Left renal pelvis (tissue), 4 donors: ENCODE measurements at places on chromosomes 4 and X.
A peak's percentile ranks its signal among the peaks of the same experiment; 100 is the strongest.

- no peak for DNase-seq
These were observed 158.0 kb downstream of the ARAP2 start for GRCh38 chr4:36086261-36086786.

- no peak for DNase-seq
These were observed 37.3 kb downstream of the AFF2 start for GRCh38 chrX:148537556-148538182.

DNA sequence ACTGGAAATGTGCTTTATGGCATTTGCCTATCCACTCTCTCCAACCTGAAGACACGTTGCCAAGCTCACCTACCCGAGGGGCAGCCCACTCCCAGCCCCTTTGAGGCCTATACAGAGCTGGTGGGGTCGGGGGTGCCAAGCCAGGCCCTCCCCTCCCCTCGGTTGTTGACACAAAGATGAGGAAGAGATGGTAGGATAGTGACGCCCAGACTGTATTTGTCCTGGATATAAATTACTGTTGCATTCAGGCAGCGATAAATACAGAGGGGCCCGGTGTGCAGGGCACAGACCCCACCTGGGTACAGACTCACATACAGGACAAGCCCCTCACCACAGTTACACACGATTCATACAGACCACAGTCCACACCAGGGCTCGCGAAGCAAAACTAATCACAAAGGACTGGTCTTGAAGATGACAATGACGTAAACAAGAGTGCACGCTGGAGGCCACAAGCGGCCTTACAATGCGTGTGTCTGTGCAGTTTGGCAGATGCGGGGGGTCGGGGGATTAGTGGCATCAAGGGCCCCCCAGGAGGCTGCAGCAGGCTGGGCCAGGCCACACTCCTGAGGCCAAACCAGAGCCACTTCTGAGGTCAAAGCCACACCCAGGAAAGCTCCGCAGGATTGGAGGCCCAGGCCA lies 14.6 kb downstream of the DGKQ start:
- no peak for DNase-seq

DNA sequence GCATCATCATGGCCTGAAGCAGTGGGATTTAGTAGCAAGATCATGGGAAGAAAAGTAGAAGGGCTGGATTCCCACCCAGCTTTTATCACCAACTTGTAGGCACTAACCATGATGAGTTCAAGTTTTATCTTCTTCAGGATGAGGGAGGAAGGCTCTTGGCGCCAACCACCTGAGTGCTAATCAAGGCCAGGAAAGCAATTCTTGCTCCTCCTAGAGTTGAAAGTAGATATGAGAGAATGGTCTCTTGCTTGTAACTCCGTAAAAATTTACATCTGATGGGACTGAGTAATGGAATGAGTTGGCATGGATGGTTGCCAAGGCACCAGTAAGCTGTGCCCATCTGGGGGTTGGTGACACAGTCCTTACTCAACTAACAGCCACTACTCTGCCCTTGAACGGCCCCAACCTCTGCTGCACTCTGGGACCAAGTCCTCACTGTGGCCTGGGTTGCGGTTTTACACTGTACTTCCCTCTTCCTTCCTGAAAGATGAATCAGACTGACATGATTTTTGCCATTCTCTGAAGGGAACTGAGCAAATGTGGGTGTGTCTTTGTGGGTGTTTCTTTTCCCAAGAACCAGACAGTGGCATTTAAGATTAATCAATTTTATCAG lies 39.4 kb upstream of the NDP start:
- DNase-seq = no peak

GRCh38 chr4:62194342-62194741 lies 994.2 kb downstream of the ADGRL3 start:
- no peak for DNase-seq

DNA sequence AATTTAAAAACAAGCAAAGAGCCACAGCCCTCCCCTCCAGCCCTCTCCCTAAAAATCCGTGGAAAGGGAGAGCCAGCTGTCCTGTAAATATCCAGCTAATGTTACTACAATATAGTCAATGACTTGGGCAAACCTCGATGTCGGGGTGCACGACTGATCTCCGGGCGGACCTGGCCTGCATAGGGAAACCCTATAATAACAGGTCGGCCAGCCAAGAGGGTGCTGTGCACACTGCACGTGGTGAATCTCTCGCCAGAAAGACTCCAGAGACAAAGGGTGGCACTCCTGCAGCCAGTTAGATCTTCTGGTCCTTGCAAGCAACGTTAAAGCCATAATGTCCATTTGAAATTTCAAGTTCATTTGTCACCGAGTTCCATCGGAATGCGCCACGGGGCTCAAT lies 1092.8 kb downstream of the ADGRL3 start:
- no peak for DNase-seq

DNA sequence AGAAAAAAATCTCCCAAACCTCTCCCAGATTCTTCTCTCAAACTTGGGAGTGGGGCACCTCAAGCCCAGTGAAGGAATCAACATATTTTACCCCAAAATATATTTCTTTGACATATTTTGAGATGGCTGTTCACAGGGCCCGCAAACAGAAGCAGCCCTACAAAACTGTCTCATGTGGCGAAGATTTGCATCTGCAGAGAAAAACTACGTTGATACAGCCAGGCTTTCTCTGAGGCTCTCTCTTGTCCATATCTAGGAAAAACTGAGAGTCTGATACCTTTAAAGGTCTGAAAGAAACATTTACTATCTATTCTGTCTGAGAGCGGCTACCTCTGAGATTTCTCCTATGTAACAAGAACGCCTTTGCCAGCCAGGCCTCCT lies 23.3 kb upstream of the TMSB4X start:
- no peak for DNase-seq

GRCh38 chrX:129956765-129957164 lies 25.7 kb upstream of the BCORL1 start:
- no peak for DNase-seq

DNA sequence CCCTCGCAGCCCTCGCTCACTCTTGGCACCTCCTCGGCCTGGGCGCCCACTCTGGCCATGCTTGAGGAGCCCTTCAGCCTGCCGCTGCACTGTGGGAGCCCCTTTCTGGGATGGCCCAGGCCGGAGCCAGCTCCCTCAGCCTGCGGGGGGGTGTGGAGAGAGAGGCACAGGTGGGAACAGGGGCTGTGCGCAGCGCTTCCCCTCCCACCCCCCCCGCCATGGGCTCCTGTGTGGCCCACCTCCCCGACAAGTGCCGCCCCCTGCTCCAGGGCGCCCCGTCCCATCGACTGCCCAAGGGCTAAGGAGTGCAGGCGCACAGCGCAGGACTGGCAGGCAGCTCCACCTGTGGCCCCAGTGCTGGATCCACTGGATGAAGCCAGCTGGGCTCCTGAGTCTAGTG lies 220.2 kb downstream of the STPG2 start:
- no peak for DNase-seq

DNA sequence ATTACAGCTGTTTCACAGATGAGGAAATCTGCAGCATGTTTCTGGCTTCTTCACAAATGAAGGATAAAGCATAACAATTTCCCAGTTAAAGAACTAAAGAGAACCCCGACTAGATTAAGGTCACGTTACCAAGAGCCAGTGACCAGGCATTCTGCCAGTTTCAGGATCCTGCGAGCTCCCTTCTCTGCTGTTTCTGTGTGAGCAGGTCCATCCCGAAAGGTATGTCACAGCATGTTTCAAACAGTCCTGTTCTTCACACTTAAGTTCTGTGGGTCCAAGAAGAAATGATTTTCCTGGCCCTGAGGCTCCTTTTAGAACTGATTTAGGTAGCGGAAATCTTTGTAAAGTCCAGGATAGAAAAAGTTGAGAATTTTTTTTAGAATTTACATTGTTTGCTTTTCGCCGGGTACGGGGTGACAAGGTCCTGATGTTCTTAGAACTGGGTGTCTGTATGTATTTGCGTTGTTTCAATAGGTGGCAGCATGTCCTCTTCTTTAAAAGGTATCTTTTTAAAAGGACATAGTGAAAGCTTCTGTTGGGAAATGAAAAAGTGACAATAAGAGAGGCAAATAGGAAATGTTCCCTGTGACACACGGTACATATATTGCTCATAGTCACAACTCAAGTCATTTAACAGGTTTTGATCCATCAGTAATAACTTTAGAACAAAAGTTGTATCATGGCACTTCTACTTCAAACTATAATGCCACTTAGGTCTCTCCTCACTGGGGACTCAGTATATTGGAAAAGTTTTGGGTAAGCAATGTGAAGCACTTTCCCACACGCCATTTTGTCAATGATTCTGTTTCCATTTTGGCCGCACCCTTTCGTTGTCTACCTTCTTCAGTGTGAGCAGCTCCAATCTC lies 18.4 kb downstream of the IL21 start:
- DNase-seq = no peak

DNA sequence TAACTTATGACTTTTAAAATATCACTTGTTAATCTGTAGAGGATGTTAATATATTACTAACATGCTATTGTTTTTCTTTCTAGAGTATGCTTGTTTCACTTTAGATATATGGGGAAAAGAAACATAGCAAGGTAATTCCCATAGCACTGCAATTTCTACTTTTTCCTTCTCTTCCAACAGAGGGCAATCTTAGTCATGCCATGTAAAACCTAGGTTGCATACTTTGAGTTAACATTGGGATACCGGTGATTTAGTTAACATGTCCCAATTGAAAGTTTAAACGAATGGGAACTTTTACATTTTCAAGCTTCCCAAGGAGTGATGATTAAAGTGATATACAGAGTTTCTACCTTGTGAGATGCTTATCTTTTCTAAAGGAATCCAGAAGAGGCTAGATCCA lies 89.4 kb upstream of the IL13RA1 start:
- DNase-seq = no peak

DNA sequence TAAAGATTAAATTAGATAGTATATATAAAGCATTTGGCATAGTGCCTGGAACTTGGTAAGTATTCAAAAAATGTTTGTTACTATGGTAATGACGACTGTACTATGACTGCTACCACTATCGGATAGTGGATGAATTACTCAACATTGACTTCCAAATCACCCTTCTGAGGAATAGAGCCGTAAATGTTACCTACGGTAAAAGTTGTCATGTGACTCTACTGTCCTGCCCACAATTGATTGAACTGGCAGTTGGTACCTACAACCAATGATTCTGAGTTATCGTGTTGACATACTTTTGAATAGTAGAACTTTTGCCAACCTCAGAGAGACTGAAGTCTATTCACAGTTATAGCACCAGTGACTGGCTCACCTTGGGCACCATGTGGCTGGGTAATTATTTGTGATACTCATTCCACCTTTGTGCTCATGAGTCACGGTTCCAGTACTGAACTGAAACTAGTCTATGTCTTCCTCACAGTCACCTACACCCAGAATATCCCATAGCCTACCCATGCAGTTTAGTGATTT lies 185.5 kb upstream of the PITX2 start:
- DNase-seq = no peak

DNA sequence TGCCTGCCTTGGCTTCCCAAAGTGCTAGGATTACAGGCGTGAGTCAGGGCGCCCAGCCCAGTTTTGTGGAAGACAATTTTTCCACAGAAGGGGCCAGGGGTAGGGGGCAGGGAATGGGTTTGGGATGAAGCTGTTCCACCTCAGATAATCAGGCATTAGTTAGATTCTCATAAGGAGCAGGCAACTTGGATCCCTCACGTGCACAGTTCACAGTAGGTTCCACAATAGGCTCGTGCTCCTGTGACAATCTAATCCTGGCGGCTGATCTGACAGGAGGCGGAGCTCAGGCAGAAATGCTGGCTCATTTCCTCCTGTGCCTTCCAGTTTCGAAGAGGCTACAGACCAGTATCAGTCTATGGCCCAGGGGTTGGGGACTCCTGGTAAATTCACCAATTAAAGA lies 491.6 kb upstream of the AADAT start:
- DNase-seq = no peak

DNA sequence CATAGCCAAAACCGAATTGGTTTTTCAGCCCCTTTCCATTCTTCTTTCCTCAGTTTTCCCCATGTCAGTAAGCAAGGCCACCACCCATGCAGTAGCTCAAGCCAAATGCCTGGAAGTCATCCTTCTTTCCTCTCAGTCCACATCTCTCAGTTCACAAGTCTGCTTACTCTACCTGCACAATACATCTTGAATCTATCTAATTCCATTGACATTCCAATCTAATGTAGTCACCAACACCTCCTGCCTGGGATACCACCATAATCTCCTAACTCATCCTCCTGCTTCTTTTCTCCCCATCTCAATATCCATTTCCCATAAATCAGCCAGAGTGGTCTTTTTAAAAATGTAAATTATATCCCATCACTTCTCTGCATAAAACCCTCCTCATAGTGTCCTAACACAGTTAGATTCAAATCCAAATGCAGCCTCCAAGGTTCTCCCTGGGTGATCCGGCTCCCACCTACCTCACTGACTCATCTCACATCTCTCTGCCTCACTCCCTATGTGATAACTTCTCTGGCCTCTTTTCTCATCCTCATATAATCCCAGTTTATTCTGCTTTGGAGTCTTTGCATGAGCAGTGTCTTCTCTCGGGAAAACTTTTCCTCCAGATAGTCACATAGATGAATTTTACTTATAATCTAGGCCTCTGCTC lies 26.9 kb downstream of the KCNIP4 start:
- DNase-seq = no peak

- DNase-seq = no peak
These were observed 19.7 kb upstream of the FHIP1A start for GRCh38 chr4:151389311-151389710.

- DNase-seq = no peak
These were observed 805.8 kb upstream of the PABPC4L start for GRCh38 chr4:135007400-135007799.

GRCh38 chrX:154021131-154021611 lies 1.5 kb upstream of the IRAK1 start:
- no peak for DNase-seq

DNA sequence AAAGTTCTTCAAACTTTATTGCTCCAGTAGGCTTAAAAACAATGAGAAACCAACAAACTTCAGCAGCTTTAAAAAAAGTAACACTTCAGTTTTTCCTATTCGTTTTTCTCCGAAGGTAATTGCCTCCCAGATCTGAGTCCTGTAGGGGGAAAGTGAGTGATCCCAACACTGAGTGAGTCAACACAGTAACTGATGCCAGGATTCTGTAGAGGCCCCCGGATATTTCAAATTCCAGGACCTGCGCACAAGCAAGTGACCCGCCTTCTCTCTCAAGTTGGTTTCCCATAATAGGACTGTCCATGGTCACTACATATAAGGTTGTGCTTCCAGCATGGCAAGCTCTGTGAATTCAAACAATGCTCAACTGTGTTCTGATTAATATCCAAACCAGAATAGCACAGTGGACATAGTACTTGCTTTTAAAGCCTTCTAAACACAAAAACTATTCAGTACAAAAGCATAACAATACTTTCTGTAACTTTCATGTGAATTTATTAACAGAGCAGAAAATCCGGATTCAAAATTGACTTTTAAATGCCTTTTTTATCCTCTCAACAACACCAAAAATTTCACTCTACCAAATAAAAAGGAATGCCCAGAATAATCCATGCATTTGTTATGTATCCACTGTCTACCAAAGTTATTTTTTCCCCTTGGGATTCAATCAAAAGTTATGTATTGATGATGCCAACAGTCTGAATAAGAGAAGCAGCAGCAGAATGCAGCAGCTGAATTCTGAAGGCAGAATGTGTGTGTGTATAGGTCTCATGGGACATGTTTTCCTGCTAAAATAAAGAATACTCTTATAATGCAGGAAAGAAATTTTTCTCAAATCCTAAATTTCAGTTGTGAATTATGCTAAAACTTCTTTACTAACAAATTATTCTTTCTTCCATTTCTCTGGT lies at the start of gene DMD:
Gene DMD (minus strand): TSS at position 194 of the 905 bp plus-strand sequence. CDS start 237 bp downstream, outside the sequence.
- peak; percentile 27 for DNase-seq
